NCI-H1092 treated with DMSO at 0.1 percent for 48 hours (cell line): ENCODE measurements at places on chromosomes 4 and X.
A peak's percentile ranks its signal among the peaks of the same experiment; 100 is the strongest.

GRCh38 chrX:40007756-40008705 is 89.7 kb downstream of the BCOR start:
- DNase-seq = no peak

- DNase-seq = no peak
These were observed 166.5 kb upstream of the STS start for GRCh38 chrX:6980981-6981380.

DNA sequence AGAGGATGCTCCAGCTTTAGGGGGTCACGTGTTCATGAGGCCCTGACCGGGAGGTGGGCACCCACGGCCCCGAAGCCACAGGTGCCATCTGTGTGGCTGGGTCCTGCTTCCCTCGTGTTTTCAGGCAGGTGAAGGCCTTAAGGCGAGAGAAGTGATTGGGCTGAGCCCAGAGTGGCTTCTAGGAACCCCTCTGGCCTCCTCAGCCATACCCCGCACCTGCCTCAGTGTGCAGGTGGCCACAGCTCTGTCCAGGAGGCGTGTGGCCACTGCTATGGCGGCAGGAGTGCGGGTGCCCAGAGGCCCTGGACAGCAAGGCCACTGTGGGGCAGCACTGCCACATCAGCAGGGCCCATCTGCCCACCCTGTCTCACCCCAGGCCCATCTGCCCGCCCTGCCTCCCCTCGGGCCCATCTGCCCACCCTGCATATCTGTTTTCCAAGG is 25.0 kb downstream of the NKX1-1 start:
- DNase-seq = no peak

GRCh38 chr4:16622826-16623225 is 275.6 kb downstream of the LDB2 start:
- DNase-seq = no peak

DNA sequence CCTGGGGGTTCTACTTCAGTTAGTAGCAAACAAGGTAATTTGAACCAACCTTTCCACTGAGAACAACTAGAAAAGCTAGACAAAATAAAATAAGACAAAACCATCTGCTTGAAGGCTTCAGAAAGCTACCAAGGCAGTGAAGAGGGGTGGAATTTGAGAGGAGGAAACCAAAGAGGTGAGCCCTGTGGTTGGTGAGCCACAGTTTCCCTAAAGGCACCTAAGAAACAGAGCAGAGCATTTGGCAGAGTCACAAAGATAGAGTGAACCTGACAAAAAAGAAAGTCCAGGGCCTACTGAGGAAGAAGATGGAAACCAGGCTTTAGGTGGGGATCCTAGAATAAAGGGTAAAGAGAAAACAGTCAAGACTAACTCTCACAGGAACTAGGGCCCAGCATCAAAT is 44.3 kb downstream of the CHST7 start:
- DNase-seq = no peak

- peak; percentile 72 for DNase-seq
These were observed at the start of gene SMAD1 for GRCh38 chr4:145481164-145481941. TSS of gene SMAD1 (plus strand) at chr4:145481853. CDS start at chr4:145514614, 32,761 bp downstream.

DNA sequence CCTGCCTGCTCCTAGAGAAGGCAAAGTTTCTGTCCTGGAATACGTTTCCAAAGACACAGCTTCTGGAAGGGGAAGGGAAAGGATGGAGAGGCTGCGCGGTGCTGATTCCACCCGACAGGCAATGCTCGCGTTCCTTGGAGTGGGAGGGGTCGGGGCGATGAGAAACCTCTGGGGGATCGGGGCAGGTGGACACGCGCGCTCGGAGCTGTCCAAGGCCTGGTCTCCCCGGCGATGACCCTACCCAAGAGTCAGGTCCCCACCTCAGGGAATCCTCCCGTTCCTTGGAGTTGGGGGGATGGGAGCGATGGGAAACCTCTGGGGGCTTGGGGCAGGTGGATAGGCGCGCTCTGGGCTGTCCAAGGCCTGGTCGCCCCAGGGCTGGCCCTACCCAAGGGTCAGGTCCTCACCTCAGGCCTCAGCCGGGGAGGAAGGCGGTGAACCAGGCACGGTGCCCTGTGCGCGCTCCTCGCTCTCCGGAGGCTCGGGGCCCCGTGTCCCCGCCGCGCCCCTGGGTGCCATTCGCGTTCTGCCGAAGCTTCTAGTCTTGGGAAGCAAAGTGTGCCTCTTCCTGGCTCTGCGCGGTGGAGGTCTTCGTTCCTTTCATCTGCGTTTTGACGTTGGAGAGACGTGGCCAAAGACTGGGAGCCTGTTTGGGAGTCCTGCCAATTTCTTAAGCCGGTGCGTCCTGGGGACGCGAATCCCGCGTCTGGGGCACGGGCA is 10.6 kb upstream of the SHOX start:
- no peak for DNase-seq

DNA sequence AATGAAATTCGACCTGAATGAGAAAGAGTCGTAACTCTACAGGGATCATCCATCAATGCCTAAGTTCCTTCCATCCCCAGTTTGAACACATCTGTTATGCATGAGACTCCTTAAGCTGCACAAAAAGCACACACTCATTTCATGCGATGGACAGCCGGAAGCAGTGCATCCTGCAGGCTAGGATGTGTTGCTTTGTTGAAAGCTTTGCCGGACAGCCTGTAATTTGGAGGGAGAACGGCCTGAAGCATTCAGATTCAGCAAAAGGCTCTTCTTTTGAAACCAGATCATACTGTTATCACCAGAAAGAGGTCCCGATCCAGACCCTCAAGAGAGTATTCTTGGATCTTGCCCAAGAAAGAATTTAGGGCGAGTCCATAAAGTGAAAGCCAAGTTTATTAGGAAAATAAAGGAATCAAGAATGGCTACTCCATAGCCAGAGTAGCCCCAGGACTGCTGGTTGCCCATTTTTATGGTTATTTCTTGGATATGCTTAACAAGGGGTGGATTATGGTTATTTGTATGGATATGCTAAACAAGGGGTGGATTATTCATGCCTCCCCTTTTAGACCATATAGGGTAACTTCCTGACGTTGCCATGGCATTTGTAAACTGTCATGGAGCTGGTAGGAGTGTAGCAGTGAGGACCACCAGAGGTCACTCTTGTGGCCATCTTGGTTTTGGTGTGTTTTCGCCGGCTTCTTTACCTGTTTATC is 48.1 kb upstream of the DHRSX start:
- no peak for DNase-seq

GRCh38 chr4:112519689-112520597 is 4.0 kb upstream of the NEUROG2 start:
- DNase-seq = no peak

DNA sequence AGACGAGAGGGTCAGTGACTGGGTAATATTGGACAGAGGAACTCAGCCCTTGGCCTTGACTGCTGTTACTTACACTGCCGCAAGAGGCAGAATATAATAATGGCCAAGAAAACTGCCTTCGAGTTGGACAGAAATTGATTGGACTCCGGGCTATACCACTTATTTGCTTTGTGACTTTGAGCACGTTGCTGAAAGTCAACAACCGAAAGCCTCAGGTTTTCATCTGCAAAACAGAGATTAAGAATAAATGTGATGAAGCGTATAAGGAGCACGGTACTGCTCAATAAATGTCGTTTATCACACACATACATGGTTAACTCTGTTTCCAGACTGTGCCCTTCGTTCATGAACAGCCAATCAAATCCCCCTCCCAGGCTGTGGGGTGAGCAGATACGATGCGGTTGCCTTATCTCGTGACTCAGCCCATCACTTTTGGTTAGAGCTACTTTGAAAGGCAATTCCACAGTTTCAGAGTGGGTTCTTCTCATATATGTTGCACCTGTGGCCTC is 91.6 kb downstream of the TSPAN7 start:
- DNase-seq = no peak

DNA sequence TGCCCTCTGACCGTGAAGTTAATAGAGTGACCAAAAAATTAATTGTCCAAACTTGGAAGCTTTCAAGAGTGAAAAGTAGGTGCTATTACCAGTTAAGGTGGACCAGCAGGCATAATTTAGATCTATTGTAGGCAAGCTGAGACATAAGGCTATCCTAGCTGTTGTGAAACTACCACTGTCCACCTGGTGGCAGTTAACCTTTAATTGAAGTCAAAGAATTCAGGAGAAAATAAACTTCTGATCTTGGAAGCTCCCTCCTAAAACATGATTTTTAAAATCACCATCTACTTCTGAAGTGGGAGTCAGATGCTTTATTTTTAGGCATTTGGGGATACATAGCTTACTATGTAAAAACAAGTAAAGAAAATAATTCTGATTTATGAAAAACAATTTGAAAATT is 636.3 kb upstream of the HTR2C start:
- DNase-seq = no peak

GRCh38 chr4:80103629-80104028 is 30.6 kb upstream of the ANTXR2 start:
- DNase-seq = no peak

GRCh38 chr4:141102367-141102766 is 30.9 kb downstream of the RNF150 start:
- no peak for DNase-seq

- DNase-seq = no peak
These were observed 81.9 kb downstream of the HPRT1 start for GRCh38 chrX:134541906-134542305.

DNA sequence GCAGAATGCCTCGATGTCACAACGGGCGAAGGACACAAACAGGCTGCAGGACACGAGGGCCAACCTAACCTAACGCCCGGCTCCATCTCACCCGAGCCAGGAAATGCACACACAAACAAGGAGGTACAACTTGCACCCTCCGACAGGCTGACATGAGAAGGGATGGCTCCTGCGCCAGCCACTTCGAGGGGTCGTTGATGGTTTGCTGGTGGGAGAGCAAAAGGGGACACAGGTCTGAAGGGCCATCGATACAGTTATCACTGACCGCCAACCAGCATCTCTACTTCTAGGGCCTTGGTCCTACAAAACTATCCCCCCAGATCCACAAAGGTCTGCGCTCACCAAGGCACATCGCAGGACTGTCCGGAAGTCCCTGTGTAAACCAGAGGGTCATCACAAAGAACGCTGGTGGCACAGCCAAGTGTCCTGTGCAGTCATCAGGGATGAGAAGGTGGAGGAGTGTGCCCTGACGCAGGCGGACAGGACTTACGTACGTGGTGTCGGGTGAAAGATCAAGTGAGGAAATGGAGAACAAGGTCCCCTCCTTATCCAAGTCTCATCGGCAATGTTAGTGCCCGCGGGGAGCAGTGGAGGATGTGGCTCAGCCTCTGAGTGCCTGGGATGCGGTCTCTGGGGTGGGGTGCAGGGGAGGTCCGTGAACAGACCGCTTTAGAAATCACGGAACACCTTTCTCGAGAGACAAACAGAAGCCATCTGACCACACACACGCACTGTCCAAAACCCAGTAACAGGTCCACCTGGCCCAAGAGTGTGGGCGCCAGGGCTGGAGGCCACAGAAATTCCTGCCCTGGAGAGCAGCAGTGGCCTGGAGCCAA is 7.0 kb downstream of the MXD4 start:
- no peak for DNase-seq

GRCh38 chrX:39718981-39719380 is 378.8 kb downstream of the BCOR start:
- no peak for DNase-seq

- DNase-seq = no peak
These were observed 1051.9 kb downstream of the NLGN4X start for GRCh38 chrX:5176766-5177165.

- no peak for DNase-seq
These were observed 69.9 kb downstream of the AMELX start for GRCh38 chrX:11363069-11363594.

DNA sequence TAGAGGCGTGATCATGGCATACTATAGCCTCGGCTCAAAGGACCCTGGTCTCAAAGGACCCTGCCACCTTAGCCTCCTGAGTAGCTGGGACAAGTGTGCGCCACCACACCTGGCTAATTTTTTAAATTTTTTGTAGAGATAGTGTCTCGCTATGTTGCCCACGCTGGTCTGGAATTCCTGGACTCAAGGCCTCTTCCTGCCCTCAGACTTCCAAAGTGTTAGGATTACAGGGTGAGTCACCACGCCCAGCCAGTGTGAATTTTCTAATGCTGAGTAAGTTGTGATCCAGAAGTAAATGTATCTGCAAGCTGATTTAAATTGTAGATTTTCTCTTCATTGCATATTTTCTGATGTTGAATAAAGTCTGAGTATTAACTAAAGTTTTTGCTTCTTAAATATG is 2.6 kb upstream of the ZNF674 start:
- no peak for DNase-seq

DNA sequence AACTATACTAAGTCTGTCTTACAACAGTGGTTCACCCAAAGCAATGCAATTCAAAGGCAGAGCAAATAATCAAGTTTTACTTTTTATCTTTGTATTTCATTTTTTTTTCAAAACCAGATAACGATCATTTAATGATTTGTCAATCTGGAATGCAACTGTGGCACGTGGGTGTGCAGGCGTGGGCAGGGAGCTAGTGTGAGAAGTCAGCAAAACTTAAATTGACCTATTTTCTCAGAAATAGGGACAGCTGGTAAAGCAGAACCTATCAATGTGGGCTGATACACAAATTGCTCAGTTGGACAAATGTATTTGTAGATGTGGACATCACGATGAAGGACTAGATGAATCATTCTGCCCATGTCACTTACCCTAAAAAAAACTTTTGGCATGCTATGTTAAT is 105.6 kb downstream of the CBLL2 start:
- DNase-seq = no peak

DNA sequence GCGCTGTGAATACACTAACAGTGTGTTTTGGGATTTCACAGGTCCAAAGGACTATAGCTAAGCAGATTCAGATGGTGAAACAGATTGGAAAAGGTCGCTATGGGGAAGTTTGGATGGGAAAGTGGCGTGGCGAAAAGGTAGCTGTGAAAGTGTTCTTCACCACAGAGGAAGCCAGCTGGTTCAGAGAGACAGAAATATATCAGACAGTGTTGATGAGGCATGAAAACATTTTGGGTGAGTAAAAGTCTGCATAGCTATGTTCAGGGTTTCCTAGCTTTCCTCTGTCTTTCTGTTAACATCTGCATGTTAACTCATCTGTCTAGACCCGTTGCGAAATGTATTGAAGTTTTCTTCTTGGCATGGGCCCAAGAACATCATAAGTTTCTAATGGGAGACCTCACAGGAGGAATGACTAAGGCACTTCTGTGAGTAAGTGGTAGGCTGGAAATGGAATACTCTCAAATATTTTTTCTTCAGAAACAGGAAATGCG is 372.1 kb downstream of the BMPR1B start:
- no peak for DNase-seq

DNA sequence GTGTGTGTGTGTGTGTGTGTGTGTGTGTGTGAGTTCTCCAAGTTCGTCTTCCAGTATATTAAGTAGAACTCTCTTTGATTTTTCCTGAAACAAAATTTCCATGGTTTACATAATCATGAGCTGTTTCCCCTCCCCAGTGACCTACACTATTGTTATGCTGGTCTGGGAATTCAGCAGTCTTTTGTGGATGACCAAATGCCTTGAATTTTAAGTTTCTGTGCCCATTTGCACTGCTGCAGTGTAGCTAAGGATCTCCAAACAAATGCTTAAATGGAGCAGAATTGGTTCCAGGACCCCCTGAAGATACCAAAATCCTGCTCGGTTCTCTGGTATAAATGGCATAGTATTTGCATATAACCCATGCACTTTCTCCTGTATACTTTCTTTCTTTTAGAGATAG is 77.2 kb upstream of the SLC34A2 start:
- no peak for DNase-seq
